ENCODE measurements at places on chromosomes 4 and X.

GRCh38 chrX:87525771-87526229 is 8.2 kb downstream of the KLHL4 start:
- DNase-seq, result no peak

DNA sequence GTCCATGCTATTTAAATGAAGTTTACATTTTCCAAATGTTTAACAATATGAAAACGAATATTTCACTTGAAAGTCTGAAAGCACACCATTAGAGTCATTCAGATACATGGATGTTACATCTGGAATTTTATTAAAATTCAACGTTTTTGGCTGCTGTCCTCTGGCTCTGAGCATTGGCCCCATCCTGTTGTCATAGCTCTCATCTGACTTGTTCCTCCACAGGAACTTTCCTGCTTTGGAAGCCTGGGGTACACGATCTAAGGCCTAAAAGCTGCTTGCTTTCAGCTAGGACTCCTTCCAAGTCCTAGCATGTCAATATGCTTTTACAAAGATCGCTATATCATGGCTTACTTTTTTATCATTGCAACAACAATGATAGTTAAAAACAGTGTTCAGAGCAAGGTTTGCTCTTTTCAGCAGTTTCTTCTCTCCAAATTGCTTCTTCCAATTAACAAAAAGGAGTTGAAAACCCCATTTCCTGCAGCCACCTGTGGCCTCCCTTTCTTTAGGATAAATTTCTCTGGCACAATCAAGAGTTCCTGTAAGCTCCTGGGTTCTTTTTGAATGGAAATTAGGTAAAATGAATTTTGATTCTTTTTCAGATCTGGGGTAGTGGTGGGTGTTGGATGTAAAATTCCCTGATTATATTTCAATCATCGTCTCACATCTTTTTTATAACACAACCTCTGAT is 413.4 kb upstream of the AGA start:
- no peak for DNase-seq

- DNase-seq, result no peak
These were observed 130.3 kb upstream of the GALNT7 start for GRCh38 chr4:173038192-173038896.

DNA sequence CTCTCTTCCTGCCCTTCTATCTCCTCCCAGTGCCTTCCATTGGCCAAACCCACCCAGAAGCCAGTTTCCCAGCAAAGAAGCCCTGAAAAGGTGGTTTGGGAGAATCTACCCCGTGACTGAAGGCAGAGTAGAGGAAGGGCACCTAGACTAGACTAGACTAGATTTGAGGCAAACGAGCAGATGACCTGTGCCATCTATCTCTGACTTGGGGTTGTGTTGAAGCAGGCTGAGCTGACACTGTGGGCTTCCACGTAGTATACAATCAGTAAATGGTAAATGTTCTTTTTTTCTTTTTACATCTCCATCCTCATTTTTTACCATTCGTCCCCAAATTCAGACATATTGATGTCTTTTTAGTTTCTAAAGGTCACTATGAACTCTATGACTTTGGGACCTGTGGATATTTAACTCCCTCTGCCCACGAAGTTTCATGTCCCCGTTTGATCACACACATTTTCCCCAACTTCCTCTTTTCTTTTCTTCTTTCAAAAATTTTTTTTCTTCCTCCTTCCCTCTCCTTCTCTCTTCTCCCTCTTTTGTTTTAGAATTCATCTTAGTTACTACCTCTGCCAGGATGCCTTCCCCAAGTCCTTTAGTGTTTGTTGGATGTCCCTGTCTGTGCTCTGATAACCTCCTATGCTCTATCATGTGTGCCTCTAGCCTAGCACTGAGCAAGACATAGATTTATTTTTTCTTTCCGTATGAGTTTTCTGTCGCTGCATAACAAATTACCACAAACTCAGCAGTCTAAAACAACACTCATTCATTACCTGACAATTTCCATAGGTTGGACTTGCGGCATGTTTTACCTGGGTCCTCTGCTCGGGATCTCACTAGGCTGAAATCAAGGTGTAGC is 6.2 kb upstream of the AFF1 start:
- DNase-seq, result no peak

GRCh38 chr4:174580597-174580996 is 58.3 kb upstream of the HPGD start:
- DNase-seq, result no peak

GRCh38 chrX:49197543-49198087 is 2.4 kb downstream of the SYP start:
- DNase-seq, result no peak

GRCh38 chrX:70172221-70172620 is 5.1 kb upstream of the DGAT2L6 start:
- no peak for DNase-seq

DNA sequence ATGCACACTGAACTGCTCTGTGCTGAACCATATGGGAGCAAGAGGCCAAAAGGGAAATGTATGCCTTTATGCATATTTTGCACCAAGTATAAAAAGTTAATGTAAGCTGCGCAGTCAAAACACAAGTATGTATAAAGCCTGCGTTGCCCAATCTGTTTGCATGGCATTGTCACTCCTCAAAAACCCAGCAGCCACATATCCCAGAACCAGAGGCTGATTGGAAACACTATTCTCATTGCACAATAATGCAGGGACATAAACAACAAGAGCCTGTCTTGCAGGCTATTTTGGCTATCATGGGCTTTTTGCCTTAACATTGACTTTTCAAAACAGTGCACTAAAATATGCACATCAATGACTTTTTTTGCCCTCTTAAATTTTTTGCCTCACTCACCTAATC is 5.1 kb upstream of the ASB9 start:
- DNase-seq, result no peak
